ENCODE measurements at places on chromosomes 1 and 21.

DNA sequence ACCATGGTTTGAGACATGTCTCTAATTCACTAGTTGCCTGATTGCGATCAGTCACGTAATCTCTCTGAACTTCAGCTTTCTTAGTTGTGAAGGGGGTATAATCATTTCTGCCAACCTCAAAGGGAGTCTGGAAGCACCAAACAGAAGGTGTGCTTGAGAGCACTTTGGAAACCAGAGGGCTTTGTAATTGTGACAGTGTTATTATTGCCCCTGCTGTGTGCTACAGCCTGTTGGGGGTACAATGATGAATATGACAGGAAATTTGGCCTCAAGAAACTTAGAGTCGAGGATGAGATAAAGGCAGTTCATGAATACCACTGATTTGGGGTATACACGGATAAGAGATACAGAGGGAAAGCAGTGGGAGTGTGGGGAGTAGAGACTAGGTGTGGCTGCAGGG lies 150.2 kb upstream of the CD34 start:
- no peak for DNase-seq

GRCh38 chr21:45994759-45995685 lies 13.5 kb downstream of the COL6A1 start:
- DNase-seq, result no peak

- DNase-seq, result no peak
Measured at GRCh38 chr1:159196543-159196942, 8.1 kb upstream of the ACKR1 start.

DNA sequence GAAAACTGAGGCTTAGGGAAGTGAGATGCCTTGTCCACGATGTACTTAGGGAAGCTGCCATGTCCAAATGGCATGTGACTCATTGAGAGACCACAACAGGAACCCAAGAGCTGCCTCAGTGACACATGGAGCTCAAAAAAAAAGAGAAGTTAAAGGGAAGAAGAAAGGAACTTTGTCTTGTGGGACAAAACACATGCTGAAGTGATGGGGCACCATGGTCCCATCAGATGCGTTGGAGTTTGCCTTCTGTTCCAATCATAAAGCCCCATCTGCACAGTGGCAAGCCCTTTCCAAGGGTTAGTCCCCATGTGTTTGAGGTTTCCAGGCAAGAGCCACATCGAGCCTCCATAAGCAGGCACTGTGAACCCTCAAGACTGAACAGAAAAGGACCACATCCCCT lies 8.0 kb downstream of the MED8 start:
- DNase-seq, result no peak

DNA sequence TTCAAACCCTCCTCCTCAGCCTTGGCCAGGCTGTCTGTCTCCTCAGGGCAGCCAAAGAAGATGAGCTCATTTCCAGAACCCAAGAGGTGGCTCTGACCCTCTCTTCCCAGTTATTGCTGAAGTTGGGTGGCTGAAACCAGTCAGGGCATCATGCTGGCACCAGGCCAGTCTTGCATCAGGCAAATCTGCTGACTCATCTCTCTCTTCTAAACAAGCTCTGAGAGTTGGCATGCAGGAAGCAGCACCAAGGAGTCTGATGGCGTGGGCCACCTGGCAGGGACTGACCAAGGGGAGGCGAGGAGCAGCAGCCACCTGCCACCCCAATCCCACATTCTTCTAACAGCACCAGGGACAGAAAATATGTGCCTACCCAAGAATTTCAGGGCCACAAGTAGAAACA lies 104.8 kb upstream of the ATP1A1 start:
- peak; percentile 36 for DNase-seq

DNA sequence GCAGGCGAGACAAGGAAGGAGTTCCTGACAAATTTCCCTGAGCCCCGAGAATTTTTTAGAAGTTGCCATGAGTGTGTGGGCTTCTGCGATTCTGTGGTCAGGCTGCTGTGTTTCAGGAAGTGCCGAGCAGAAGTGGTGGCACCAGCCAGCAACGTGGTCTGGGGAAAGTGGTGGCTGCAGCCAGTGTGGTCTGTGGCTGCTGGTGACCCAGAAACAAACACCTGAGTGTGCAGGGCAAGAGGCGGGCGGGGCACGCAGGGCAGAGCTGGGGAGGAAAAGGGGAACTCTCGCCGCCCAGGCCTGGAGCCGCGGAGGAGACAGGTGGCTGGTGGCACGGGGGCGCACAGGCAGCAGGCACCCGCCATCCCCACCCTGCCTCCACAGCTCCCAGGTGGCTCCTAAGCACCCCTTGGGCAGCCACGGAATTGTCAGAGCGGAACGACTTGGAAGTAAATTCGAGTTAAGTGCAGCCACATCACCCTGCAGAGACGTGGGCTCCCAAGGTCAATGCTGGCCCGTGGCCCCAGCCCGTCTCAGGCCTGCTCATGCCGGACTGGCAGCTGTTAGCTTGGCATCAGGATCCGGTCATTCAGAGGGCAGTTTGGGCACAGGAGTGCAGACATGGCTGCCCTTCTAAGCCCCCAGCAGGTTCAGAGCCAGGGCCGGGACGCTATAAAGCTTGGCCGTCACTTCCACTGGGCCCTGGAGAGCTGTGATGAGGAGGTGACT lies 25.1 kb downstream of the PRDM16 start:
- DNase-seq, result no peak

DNA sequence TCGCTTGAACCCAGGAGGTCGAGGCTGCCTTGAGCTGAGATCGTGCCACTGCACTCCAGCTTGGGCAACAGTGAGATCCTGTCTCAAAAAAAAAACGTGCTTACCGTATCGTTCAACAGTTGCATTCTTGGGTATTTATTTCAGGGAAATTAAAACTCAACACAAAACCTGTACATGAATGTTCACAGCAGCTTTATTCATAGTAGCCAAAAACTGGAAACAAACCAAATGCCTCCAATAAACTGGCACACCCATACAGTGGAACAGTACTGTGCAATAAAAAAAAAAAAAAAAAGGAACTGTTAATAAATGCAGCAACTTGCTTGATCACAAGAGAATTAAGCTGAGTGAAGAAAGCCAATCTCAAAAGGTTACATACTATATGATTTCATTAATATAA lies 6.7 kb downstream of the KHDRBS1 start:
- DNase-seq, result no peak

DNA sequence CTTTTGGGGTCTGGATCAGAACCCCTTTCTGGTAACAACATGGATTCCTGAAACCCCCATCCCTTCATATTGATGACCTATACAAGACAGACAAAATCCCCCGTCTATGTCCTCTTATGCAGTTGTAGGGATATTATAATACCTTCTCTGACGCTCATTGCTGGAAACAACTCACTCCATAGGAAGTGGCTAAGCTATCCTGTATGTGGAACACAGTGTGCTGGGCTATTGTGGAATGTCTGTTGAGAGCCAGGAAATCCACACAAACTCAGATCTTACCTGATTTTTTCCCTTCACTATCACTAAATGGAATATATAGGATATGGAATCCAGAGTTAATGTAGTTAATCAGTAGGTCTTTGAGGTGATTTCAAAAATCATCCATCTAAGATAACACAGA lies 17.7 kb upstream of the PIK3R3 start:
- no peak for DNase-seq
